Stimulated activated CD8-positive, alpha-beta memory T cell treated with anti-CD3 and anti-CD28 coated beads, Interleukin-12 subunit alpha, Interleukin-12 subunit beta, amount 100 ng/mL, for 4 hours (primary cell): ENCODE measurements at places on chromosomes 7 and 10.

GRCh38 chr7:117871778-117872538, 1.3 kb downstream of the CTTNBP2 start:
- DNase-seq, result no peak

GRCh38 chr7:2025188-2025587, 207.6 kb downstream of the MAD1L1 start:
- DNase-seq, result no peak

GRCh38 chr7:135970682-135971365, 6.3 kb downstream of the MTPN start:
- no peak for DNase-seq

DNA sequence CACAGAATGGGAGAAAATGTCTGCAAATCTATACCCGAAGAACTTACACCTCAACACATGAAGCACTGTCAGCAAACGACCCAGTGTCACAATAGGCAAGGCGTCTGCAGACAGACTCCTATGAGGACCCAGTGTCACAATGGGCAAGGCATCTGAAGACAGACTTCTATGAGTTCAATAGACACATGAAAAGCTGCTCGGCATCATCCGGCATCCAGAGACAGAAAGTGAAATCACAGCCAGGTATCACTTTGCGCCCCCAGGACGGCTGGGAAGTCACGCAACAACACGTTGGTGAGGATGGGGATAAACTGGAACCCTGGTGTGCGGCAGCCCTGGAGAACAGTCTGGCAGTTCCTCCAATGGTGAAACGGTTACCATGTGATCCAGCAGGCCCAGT, 273.2 kb downstream of the ELFN1 start:
- no peak for DNase-seq

DNA sequence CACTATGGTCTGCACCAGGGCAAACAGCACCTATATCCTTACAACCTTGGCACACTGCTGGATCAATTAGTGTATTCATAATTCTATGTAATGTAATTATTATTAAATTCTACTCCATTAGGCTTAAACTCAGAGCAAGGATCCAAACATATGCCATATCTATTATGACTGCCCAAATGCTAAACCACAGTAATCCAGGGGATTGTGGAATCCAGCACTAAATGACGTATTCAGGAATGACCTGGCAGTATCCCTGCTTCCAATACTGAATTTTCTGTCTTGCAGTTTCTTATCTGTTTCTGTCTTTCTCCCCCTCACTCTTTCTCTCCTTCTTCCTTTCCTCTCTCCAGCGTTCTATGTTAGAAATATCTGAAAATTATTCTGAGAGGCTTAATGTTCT, 16.5 kb upstream of the UBE2D1 start:
- DNase-seq, result no peak

DNA sequence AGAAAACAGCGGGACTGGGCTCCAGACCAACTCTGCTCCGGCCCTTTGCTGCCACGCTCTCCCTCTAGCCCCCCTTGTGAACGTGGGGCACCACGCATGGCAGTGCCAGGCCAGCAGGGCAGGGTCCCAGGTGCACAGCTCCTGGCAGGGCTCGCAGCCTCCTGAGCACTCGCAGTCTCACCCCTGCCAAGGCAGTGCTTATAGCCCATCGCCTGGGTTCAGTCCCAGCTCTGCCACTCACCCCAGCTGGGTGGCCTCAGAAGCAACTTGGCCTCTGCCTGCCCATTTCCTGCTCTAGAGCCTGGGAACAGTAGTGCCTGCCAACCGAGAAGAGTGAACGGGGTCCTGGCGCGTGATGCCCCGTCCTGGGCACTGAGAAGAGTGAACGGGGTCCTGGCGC, 36.3 kb downstream of the CFAP46 start:
- DNase-seq, result no peak

DNA sequence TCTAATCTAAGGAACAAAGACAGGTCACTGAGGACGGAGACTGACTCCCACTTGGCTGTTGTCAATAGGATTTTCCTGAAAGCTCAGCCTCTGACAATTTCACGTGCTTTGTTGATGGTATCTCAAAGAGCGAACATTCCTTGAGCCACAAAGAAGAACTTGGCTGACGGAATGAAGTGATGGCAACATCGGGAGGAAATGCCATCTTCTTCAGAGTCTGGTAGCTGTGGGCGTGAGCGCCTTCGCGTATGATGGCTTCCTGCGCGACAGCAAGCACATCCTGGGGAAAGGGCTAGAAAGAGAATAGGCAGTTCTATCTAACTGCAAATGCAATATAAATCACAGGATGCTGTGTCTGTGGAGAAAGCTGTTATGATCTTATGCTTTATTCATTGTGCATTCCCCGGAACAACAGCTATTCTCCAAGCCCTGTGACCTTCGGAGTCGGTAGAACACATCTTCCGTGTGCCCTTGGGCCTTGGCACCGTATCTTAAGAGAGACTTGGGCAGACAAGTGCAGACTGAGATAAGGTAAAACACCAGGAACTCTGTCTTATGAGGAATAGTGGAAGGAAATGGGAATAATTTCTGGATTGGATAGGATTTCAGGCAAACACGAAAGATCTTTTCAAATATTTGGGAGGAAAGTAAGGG, 19.6 kb upstream of the GTPBP4 start:
- DNase-seq, result no peak

DNA sequence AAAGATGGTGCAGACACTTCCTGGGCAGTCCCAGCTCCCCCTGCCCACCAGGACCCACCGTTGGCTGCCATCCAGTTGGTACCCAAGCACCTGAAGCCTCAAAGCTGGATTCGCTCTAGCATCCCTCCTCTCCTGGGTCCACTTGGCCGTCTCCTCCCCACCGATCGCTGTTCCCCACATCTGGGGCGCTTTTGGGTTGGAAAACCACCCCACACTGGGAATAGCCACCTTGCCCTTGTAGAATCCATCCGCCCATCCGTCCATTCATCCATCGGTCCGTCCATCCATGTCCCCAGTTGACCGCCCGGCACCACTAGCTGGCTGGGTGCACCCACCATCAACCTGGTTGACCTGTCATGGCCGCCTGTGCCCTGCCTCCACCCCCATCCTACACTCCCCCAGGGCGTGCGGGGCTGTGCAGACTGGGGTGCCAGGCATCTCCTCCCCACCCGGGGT, 14.5 kb upstream of the LIMK1 start:
- no peak for DNase-seq

DNA sequence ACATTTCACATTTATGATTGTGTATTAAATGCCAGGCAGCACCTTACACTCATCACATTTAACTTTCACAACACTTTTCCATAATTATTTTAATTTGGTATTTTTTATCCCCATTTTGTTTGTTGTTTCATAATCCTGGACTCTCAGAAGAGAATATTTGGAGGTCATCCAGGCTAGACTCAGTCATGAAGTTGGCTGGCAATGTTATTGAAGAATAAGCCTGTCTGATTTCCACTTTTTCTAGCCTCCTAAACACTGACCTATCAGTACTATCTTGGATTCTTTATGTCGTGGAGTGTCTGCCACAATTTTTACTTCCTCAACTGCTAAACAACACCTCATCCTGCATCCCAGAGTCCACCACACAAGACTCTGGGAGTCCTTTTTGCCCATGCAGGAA, 372.3 kb upstream of the NRP1 start:
- no peak for DNase-seq

DNA sequence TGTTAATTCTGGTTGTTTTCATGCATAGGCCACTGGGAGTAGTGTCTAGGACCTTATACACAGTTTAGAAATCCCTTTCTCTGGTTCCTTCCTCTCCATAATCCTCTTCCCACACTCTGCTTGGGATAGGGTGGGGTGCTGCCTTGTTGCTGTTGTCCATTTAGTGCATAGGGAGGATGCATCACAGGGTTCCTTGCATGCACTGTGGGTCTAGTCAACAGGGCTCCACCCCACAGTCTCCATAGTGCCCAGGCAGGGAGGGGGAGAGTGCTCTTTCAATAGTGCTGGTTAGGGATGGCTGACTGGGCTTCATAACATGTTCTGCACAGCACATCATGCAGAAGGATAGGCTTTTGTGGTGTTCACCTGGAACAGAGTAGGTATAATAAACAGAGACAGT, 81.1 kb downstream of the ARHGAP12 start:
- no peak for DNase-seq

DNA sequence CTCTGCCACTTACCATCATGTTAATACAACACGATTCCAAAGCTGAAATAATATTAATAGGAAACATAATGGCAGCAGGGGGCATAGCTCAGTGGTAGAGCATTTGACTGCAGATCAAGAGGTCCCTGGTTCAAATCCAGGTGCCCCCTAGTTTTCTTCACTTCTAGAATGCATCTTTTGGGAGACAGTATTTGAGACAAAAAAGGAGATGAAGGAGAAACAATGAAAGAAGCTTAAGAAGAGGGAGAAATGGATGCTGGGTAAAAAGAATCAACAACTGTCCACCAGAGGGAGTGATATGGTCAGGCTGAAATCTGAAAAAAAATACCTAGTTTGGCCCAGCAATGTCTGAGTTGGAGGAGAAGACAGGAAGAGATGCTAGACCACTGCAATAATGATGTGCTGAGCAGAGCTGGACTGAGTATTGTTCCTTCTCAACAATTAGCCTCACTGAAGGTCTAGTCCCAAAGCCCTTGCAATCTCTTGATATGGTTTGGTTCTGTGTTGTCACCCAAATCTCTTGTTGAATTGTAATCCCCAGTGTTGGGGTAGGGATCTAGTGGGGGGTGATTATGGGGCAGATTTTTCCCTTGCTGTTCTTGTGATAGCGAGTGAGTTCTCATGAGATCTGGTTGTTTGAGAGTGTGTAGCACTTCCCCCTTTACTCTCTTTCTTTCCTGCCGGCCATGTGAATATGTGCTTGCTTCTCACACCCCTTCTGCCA, 48.3 kb downstream of the ZNF783 start:
- DNase-seq, result no peak

GRCh38 chr10:106181501-106181900, 983.0 kb downstream of the SORCS1 start:
- DNase-seq, result no peak

DNA sequence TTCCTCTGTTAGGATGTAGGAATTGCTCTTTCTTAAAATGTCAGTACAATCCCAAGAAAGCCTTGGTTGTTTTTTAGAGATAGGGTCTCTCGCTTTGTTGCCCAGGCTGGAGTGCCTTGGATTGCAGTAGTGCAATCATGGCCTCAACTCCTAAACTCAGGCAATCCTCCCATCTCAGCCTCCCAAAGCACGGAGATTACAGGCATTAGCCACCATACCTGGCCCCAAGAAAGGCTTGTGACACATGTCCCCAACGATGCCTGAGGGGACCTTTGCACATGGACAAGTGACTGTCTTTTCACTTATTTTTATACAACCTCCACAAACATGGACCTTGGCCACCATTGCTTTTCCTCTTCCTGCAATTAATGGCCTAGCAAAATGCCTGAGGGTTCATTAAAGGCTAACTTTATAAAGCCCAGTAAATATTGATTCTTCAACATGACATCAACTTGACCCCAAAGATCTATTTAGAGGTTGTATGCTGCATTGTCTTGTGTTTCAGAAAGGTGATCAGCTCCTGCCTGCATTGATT, 10.0 kb upstream of the SPOCK2 start:
- DNase-seq, result no peak

DNA sequence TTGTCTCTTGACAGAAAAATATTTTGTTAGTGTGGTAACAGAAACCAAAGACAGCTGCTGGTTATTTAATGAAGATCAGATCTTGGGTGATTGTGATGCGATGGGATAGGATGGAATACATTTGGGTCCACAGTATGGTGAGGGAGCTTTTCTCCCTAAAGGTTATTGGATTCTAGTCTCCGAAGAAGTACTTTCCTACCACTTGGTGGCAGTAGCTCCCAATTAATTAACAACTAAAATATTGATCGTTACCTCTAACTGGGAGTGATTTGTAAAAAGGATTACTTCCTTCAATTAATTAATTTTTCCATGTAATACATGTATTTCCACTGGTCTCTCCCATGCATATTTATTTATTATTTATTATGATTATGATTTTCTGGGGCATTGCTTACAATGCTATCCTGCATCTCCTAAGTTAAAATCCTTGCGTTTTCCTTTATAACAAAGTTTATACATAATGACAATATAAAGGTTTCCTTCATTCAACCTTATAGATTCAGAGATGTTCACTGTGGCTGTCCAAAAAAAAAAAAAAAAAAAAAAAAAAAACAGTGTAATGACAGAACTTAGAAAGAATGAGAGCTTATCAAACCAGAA, 25.6 kb downstream of the TMEM196 start:
- no peak for DNase-seq

GRCh38 chr7:110317541-110318265, 773.2 kb upstream of the LRRN3 start:
- no peak for DNase-seq

- no peak for DNase-seq
Measured at GRCh38 chr7:127850195-127850594, 181.0 kb downstream of the LRRC4 start.

GRCh38 chr7:137345799-137346449, 2.4 kb upstream of the PTN start:
- DNase-seq, result no peak

DNA sequence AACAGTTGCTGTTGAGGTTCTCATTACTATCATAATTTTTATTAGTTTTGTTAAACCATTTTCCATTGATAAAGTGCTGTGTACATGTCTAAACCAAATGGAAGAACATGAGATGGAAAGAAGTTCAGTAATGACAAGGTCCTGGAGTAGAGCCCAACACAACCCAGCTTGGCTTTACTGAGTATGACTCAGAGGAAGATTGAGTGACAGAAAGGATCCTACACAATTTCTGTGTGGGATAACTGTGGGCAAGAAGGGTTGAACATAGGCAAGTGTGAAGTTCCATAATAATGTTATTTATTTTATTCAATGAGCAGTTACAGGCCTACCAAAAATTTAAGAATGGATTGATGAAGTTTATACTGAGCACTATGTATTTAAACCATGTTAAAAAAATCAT, 15.9 kb downstream of the PRKG1 start:
- no peak for DNase-seq

- no peak for DNase-seq
Measured at GRCh38 chr10:75266945-75267344, 31.2 kb upstream of the COMTD1 start.

GRCh38 chr10:16799621-16800020, 17.6 kb downstream of the RSU1 start:
- no peak for DNase-seq

- no peak for DNase-seq
Measured at GRCh38 chr7:155995183-155995612, 182.9 kb upstream of the SHH start.

DNA sequence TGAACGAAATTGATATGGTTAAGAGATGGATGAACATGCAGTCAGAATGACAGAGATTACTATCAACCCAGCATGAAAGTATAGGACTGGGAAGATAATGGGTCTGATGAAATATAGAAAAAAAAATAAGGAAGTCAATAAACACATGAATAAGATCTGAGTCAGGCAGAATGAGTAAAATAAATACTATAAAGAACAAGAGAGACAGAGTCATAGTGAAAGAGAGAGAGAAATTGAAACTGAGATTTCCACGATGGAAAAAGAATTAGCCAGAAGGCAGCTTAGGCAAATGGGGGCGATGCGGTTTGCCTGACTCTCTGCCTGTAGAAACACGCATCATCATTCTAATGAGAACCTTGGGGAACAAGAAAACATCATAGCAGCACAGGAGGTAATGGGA, 26.6 kb downstream of the SEMA3D start:
- no peak for DNase-seq
